Left lung (tissue), 14 donors: ENCODE measurements at places on chromosomes 6 and 20.

GRCh38 chr20:14407336-14407735, 69.9 kb upstream of the FLRT3 start:
- no peaks in the 10 kb centered on the region for H3K27me3 ChIP-seq
- no peak overlapping the region for H3K27ac ChIP-seq
- DNase-seq: no peak
- no peaks in the 10 kb centered on the region for H3K36me3 ChIP-seq
- H3K4me1 ChIP-seq: no peaks in the 10 kb centered on the region

GRCh38 chr6:75065523-75065922, 140.3 kb downstream of the COL12A1 start:
- no peak for DNase-seq
- no peaks in the 10 kb centered on the region for H3K27me3 ChIP-seq
- H3K36me3 ChIP-seq: no peaks in the 10 kb centered on the region

DNA sequence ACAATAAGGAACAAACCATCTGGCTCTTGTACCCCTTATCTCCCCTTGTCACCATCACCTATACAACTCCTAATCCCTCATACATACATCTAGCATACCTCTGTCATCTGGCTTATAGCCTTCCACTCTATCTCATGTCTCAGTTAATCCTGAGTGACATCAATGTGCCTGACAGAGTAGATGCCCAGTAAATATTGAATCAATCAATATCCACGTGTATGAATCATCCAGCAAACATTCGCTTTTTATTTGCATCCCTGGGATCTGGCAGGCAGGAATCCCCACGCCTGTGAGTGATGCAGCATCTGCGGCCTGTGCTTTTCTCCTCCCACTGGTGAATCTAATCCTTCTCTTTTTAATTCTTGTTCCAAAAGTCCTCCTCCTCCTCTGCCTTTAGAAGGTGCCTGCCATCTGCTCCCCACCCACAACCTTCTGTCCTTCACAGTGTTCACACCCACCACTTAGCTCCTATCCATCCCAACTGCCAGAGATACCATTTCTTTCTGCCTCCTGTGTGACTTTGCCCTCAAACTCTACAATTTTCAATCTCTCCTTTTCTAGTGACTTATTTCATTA, 37.6 kb downstream of the ZNF391 start:
- H3K27me3 ChIP-seq: no peaks in the 10 kb centered on the region
- no peak for DNase-seq
- H3K4me1 ChIP-seq: no peaks in the 10 kb centered on the region
- no peaks in the 10 kb centered on the region for H3K36me3 ChIP-seq
- no peak overlapping the region for H3K4me3 ChIP-seq

- H3K27ac ChIP-seq: no peak overlapping the region
- peaks cover 8% of the 10 kb centered on the region for H3K27me3 ChIP-seq
- no peak overlapping the region for H3K4me3 ChIP-seq
- DNase-seq: no peak
These were observed 1.8 kb upstream of the MAP7 start for GRCh38 chr6:136552054-136552453.

- no peak overlapping the region for H3K27ac ChIP-seq
- H3K27me3 ChIP-seq: no peaks in the 10 kb centered on the region
- H3K4me1 ChIP-seq: peaks cover 7% of the 10 kb centered on the region
- no peak overlapping the region for H3K4me3 ChIP-seq
- peak; percentile 3 for DNase-seq
These were observed 69.0 kb downstream of the BTBD9 start for GRCh38 chr6:38570750-38571149.

GRCh38 chr20:37102571-37102970, 6.8 kb upstream of the RBL1 start:
- no peaks in the 10 kb centered on the region for H3K27me3 ChIP-seq
- no peaks in the 10 kb centered on the region for H3K36me3 ChIP-seq
- H3K4me1 ChIP-seq: no peaks in the 10 kb centered on the region
- DNase-seq: no peak

DNA sequence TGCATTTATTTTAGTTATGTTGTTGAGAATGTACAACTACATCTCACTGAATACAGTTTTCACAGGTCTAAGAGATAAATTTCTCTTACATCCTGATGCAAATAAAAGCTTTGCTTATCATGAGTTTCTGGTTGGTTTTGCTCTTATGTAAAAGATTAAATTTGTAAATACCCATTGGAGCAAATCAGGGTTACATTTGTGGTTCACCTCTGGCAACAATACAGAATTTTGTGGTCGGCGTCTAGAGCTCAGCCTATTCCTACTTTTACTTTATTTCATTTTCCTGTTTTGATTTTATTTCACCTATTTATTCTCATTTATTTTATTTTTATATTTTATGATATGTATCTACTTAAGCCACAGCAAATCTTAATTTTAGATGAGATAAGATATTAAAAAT, 271.9 kb upstream of the MARCKS start:
- no peak overlapping the region for H3K27ac ChIP-seq
- H3K36me3 ChIP-seq: no peaks in the 10 kb centered on the region
- no peak overlapping the region for H3K4me3 ChIP-seq
- H3K27me3 ChIP-seq: no peaks in the 10 kb centered on the region
- H3K4me1 ChIP-seq: no peaks in the 10 kb centered on the region

DNA sequence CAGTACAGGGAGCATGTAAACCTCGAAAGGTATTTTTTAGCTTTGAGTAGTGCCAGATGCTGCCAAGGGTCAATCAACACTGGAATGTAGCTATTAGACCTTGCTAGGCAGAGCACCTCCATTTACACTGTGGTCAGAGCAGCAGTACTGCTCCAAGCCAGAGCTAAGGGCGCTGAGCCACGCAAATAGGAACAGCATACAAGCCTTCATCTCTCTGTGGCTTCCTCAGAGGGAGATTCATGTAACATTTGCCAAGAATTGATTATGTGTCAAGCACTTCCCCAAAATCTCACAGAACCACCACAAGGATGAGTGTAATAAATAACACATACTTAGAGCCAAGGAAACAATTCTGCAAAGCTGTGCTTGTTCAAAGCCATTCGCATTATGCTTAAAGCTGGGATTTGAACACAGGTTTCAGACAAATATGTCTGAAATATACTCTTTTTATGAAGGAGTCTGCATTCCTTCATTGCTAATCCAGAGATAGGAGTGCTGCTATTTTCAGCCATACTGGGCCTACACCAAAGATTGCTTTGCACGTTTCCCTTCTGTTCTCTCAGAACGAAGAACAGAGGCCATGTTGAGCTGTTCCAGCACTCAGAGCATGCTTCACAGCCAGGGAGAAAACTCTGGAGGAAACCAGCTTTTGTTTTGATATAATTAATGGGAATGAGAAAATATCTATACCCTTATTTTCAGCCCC, 97.7 kb downstream of the SLC16A10 start:
- H3K27ac ChIP-seq: no peak overlapping the region
- H3K4me1 ChIP-seq: no peaks in the 10 kb centered on the region
- no peaks in the 10 kb centered on the region for H3K36me3 ChIP-seq
- H3K4me3 ChIP-seq: no peak overlapping the region

DNA sequence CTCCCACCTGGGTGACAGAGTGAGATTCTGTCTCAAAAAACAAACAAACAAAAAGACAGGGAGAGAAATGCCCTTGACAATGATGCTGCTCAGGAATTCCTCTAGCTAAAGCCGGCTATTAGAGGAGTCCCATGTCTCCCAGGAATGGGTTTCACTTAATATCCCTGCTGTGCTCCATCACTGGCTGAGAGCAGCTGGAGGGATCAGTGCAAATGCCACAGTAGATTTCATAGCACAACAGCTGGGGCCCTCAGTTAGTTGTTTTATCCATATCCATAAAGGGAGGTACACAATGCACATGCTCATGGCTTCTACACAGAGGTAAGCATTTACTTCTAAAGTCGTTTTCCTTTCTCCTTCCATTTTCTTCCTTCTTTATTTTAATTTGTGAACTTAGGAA, 742.0 kb upstream of the POU3F2 start:
- no peak overlapping the region for H3K4me3 ChIP-seq
- H3K36me3 ChIP-seq: no peaks in the 10 kb centered on the region
- no peaks in the 10 kb centered on the region for H3K4me1 ChIP-seq
- H3K27me3 ChIP-seq: no peaks in the 10 kb centered on the region
- no peak overlapping the region for H3K27ac ChIP-seq

DNA sequence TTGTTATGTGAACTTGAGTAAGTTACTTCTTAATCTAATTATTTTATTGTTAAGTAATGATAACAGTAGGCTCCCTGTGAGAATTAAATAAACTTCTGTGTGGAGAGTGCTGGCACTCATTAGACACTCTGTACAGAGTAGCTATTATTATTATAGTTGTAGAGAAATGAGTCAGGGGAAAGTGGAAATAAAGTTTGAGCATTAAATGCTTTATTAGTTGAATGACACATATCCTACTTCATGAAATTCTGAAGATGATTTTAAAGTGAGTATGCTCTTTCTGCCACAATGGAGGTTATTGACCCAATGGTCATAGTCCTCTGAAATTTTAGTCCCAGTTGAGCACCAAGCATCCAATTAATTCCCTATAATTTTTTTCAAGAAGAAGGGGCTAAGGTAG, 5.9 kb downstream of the ECI2 start:
- H3K27me3 ChIP-seq: no peaks in the 10 kb centered on the region
- H3K27ac ChIP-seq: no peak overlapping the region
- peaks cover 10% of the 10 kb centered on the region for H3K4me1 ChIP-seq
- H3K4me3 ChIP-seq: no peak overlapping the region

GRCh38 chr20:57426271-57426689, 35.1 kb downstream of the RBM38 start:
- H3K36me3 ChIP-seq: no peaks in the 10 kb centered on the region
- H3K27me3 ChIP-seq: no peaks in the 10 kb centered on the region
- DNase-seq: no peak
- H3K27ac ChIP-seq: no peak overlapping the region
- no peak overlapping the region for H3K4me3 ChIP-seq

DNA sequence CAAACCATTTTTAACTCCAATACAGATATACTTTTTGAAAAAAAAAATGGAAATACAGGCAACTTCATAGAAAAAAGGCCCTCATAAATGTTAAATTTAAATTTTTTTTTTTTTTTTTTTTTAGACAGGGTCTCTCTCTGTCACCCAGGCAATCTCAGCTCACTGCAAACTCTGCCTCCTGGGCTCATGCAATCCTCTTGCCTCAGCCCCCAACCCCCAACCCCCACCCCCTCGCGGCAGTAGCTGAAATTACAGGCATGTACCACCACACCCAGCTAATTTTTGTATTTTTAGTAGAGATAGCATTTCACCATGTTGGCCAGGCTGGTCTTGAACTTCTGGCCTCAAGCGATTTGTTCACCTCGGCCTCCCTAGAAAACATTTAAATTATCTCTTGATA, 12.8 kb upstream of the ULBP3 start:
- no peaks in the 10 kb centered on the region for H3K4me1 ChIP-seq
- H3K27ac ChIP-seq: no peak overlapping the region
- no peak for DNase-seq
- H3K36me3 ChIP-seq: no peaks in the 10 kb centered on the region
- H3K4me3 ChIP-seq: no peak overlapping the region

- H3K4me1 ChIP-seq: peaks cover 6% of the 10 kb centered on the region
- no peaks in the 10 kb centered on the region for H3K36me3 ChIP-seq
- no peak overlapping the region for H3K27ac ChIP-seq
- no peak for DNase-seq
- no peak overlapping the region for H3K4me3 ChIP-seq
These were observed 344.9 kb downstream of the CDKAL1 start for GRCh38 chr6:20879121-20879520.

DNA sequence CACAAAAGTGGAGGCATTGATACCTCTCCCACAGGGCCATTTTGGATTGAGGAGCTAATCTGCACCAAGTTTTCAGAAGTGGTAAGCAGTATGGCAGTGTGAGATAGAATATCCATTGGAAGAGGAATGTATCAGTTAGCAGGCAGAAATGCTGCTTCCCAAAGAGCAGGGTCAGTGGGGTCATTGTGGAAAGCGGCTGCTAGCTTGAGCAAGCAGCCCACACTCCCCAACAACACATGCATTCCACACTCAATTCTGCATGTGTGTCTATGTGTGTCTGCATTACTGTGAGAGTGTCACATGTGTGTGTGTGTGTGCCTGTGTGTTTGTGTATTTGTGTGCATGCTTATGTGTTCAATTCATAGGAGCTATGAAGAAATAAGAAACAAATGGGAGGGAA, 190.9 kb upstream of the FOXA2 start:
- no peaks in the 10 kb centered on the region for H3K4me1 ChIP-seq
- H3K4me3 ChIP-seq: no peak overlapping the region
- H3K27me3 ChIP-seq: no peaks in the 10 kb centered on the region
- no peaks in the 10 kb centered on the region for H3K36me3 ChIP-seq

DNA sequence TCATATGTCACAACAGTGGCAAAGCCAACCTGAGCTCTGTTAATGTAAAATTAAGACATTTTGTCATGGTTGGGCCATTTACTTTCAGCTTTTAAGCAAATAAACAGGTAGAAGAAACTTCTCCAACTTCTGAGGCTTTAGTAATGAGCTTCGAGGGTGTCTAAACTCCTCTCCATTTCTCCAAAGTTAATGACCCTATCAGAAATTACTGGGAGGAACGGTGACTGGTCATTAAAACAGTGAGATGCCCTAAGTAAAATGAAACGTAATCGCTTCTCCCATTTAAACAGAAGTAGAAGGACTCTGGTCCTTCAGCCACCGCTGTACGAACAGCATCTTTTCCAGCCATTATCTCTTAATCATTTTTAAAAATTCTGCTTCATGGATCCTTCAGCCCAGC, 986.9 kb upstream of the MANEA start:
- H3K36me3 ChIP-seq: no peaks in the 10 kb centered on the region
- no peaks in the 10 kb centered on the region for H3K4me1 ChIP-seq

DNA sequence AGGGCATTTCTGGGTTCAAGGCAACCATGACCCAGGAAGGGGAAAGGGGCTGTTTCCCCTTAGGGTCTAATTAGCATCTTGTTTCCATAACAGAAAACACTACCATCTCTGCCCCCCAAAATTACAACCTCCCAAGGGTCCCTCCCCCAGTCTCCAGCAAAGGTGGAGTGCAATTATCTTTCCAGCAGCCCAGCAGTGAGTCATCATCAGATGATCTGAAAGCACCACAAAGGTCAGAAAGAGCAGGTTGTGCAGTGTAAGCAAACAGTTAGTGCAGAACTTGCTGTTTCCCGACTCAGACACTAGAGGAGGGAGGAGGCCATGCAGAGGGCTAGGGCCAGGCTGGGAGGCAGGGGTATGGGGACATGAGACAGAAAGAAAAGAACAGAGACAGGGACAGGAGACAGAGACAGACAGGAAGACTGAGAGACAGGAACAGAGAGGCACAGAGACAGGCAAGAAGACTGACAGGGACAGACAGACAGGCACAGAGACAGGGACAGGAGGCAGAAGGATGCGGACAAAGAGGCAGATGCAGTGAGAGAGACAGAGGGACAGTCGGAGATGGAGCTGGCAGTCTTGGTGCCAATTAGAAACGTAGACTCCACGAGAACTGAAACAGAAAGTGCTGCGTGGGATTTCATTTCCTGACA, 62.5 kb downstream of the PYGB start:
- H3K4me3 ChIP-seq: no peak overlapping the region
- peaks cover 29% of the 10 kb centered on the region for H3K36me3 ChIP-seq
- peak overlapping the region; percentile 44 for H3K27ac ChIP-seq
- DNase-seq: peak; percentile 76
- no peaks in the 10 kb centered on the region for H3K27me3 ChIP-seq

GRCh38 chr6:31035862-31036497, 25.7 kb downstream of the MUC22 start:
- no peak for DNase-seq
- H3K27me3 ChIP-seq: no peaks in the 10 kb centered on the region
- no peaks in the 10 kb centered on the region for H3K4me1 ChIP-seq
- no peak overlapping the region for H3K4me3 ChIP-seq
